Fibroblast of gingiva (primary cell): ENCODE measurements at places on chromosomes 5 and 9.

- no peak for DNase-seq
Measured at GRCh38 chr5:1466631-1467265, 21.5 kb upstream of the SLC6A3 start.

DNA sequence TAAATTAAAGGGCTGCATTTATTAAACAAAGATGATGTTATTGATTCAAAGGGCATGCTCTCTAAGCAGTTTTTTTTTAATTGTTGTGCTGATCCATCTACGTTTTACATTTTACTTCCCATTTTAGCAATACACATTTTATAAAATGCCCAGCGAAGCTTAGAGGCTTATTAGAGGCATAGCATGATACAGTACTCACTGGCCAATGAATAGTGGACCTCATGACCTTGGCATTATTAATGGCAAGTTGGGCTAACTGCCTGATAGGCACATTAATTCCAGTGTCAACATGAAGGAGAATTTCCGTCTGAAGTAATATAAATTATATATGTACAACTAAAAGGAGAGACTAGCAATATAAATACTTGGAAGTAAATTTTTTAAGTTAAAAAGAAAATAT, 837.2 kb downstream of the EFNA5 start:
- DNase-seq, result no peak

- DNase-seq, result no peak
Measured at GRCh38 chr9:114261026-114261425, 61.9 kb upstream of the ORM1 start.

DNA sequence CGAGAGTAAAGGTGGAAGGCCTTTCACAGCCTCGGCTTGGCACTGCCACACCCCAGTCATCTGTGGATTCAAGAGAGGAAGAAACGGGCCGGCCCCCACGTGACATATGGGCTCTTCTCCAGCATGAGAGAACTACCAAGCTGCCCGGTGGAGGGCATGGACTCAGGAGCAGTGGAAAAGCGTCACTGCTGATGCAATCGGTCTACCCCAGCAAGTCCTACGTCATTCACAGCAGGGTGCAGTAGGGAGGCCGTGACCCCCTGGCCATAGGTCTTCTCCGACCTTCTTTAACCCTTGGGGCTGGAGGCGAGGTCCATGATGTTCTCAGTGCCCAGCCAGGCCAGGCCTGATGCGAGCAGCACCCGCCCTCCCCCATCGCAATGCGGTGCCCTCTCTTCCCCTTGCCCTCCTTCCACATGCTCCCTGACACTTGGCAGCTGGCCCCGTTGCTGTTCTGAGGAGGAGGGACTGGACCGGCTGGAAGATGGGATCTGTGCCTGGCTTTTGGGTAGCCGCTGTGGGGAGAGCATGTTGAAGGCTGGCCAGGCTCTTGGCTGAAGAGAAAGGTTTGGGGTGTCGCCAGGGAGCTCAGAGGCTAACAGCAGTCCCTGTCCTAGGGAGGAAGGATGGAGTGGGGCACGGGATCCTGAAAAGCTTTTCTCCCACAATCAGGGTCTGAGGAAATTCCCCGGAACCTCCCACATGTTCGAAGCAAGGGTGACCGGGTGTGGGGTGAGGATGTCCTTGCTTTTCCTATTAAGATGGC, 89.8 kb downstream of the LIFR start:
- DNase-seq, result peak; percentile 85

DNA sequence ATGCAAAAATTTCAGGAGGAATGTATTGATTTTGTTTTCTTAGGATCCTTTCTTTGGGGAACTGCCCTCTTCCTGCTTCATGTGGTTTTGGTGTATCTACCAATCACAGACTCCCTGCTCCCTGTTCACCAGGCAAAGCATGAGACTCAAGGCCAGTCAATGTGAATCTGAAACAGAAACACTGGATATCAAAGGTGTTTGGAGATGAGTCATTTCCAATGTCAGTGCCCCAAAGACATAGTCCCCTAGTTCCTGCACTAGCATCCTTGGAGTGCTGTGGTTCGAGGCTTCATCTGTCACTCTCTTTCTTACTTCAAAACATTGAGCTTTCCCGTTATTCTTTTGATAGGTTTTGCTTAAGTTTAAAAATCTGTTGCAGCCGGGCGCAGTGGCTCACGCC, 8.1 kb downstream of the PPP3R2 start:
- DNase-seq, result no peak

GRCh38 chr5:108003178-108003577, 332.4 kb upstream of the EFNA5 start:
- DNase-seq, result peak; percentile 31

DNA sequence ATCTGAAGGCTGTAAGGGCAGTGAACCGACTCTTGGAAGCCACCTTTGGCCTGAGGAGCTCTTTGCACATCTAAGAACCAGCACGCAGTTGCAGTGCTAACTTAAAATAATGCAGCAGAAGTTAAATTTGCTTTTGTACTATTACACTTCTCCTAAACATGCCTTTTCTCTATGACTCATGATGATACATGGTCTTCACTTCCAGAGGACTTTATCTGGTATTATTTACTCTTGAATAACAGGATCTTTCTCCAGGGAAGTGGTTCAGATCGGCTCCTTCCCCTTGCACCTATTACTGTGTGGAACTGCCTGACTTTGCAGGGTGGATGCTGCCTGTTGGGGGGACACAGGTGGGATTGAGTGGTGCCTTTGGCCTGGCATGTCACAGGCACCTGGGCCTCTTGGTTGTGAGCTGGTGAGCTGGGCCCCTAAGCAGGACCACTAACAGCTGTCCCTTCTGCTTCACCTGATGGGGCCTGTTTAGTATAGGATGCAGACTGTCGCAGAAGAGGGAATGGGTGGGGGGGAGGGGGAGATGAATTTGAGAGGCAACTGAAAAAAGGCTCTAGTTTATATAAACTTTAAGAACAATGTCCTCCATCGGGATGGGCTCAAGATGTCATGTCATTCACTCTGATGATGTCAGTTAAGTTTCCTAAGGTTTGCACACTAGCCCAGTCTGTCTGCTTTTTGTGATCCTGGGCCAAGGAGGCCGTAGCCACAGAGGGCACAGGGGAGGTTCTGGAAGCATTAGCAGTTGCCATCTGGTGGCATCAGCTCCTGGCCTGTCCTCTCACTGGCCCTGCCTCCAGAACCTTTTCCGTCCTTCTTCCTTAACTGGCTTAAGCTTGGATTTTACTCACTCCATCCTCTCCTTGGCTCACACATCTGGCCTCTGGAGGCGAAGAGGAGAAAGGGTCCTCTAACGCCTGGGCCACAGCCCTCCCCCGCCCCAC, 33.9 kb upstream of the GABBR2 start:
- no peak for DNase-seq

DNA sequence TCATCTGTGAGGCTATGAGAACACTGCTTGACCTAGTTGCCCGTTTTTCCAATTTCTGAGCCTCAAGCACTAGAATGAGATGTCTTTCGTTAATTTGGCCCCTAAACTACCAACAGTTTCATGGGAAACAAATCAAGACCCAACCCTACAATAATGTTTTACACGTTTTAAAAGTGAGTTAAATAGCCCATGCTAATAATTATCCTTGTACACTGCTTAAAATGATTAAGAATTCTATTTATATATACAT, 2.3 kb upstream of the NR3C1 start:
- no peak for DNase-seq

- no peak for DNase-seq
Measured at GRCh38 chr9:110293248-110293647, 36.9 kb upstream of the TXN start.

- no peak for DNase-seq
Measured at GRCh38 chr5:180645274-180646204, 3.9 kb downstream of the FLT4 start.

DNA sequence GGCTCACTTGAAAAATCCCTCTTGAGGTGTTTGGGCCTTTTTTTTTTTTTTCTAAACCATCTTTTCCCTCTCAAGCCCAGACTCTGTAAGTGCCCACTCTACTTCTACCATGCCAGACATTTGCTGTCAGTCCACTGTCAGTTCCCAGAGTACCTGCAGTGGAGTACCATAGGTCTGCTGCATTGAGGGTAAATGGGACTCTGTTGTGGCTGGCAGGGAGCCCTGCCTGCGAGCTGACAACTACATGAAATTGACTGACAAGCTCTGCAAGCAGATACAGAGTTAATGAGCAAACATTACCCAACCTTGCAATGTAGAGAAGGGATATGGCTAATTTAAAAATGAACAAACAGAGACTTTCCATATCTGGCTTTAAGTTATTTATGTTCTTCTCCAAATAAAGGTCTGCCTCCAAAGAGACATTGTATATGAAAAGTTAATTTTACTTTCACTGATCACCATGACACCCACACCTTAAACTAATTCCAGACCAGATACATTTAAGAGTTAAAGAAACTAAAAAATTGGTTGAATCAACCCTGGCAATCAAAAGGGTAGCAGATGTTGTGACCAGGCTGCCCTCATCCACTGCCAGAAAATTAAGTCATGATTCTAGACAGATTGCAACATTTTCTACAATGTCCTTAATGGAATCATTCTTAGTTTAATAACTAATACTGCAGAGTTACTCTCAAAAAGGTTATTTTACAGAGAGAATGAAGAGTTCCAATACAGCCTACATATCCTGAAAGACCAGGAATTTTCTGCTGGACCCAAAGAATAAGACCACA, 100.4 kb upstream of the PAM start:
- DNase-seq, result peak; percentile 36

DNA sequence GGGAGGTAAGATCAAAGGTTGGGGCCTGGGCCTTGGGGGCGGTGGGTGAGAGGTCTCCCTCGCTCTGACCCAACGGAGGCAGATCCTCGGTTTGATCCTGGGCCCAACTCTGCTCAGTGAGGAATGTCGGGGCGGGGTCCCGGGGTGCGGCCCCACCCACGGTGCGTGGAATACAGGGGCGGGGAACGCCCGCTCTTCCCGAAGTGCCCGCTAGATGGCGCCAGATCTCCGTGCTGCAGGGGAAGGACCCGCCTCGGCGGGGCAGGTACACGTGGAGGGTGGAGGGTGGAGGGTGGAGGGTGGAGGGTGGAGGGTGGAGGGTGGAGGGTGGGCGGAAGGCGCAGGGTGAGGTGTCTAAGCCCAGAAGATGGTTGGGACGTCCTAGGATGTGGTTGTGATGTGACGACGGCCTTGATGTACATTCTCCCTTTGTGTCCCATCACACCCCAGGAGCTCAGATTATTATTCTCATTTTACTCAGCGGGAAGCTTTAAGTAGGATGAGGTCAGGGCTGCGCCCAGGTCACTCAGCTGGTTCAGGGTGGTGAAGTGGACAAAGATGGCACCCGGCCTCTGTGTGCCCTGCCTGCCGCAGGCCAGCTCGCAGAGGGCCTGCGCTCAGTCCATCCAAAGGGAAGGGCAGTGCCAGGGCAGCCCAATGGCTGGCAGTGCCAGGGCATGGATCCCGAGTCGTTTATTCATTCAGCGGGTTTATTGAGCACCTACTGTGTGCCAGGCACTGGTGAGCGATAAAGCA, 9.4 kb upstream of the RPS14 start:
- DNase-seq, result peak; percentile 38

GRCh38 chr5:90446961-90447360, 27.6 kb downstream of the MBLAC2 start:
- DNase-seq, result peak; percentile 87

- no peak for DNase-seq
Measured at GRCh38 chr5:142846406-142846805, 76.2 kb downstream of the ARHGAP26 start.

DNA sequence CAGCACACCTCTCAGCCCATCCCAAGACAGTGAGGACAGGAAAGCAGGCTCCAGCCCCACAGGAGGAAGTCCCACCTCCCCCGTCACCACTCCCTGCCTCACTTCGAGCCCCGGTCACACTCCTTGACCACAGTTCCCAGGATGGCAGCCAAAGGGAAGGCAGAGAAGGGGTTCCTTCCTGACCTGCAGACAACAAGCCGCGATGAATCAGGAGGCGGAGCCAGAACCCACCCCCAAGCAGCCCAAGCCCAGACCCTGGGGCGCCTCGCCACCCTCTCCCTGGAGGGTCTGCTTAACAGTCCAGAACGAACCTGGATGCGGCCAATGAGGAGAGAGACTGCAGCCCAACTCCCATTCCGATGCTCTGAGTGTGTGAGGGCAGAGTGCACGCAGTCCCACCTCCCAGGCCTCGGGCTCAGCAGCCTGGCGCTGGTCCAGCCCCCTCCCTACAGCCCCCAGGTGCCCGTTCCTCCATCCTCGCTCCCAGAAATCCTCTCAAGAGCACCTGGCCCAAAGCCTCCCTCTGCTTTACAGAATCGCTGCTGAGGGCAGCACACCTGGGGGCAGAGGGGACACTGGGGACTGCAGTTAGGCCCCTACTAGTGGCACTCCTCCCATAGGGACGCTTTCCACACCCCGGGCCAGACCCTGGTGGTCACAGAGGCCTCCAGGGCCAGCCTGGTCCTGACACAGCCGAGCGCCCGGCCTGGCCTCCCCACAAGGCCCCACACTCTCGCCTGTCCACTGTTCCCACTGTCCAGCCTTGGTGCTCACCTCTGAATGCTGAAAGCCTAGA, 69.6 kb upstream of the LRRTM2 start:
- no peak for DNase-seq

GRCh38 chr9:127397646-127398274, 791 bp downstream of the SLC2A8 start:
- peak; percentile 8 for DNase-seq

DNA sequence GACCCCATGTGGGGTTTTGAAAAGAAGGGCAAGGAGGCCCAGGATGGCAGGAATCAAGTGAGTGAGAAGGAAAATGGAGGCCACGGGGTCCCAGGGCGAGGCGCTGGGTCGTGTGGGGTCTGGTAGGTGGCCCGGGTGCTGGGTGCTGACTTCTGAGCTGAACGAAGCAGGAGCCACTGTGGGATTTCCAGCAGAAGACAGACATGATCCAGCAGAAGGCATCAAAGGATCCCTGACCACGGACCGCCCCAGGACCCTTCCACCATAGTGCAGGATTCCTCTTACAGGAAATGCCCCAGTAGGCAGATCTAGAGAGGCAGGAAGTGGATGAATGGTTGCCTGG, 106.7 kb downstream of the ADAMTS2 start:
- DNase-seq, result no peak

GRCh38 chr5:14038341-14038959, 94.0 kb upstream of the DNAH5 start:
- peak; percentile 78 for DNase-seq

DNA sequence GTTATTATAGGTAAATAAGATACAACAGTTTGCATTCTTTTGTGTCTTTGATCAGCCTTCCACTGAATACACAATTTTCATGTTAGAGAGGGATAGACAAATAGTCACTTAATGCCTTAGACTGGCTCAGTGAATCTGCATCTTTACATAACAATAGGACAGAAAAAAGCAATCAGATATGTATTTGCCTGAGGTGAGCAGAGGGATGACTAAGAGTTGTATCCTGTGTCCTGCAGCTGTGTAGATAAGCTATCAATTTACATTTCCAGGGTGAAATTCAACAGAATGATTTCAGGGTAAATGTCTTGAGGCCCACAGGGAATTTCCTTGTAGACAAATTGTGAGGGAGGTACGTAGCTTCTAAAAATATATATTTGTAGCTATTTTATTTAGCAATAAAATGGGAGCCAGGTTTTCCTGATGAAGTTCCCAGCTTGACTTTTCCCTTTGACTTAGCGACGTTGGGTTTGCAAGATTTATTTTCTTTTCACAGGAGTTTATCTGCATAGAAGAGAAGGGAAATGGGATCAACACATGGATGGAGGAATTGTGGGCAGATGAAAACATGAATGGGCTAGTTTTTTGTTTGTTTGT, 586.1 kb upstream of the CDH6 start:
- no peak for DNase-seq

- no peak for DNase-seq
Measured at GRCh38 chr9:109383947-109384346, 63.1 kb upstream of the EPB41L4B start.

GRCh38 chr5:58255970-58256369, 203.9 kb downstream of the PLK2 start:
- no peak for DNase-seq
